ENCODE measurements at places on chromosomes 6 and 20. TPM values are rescaled to one million over a fixed set of nuclear protein-coding genes. Genes with fewer than 3 reads are reported as not detected.

Gene C6orf58
- not detected for total RNA-seq

Gene BEND6
- 1.5 TPM for total RNA-seq

Gene BCAS1
- total RNA-seq: 0.19 TPM

Gene NTSR1
- not detected for total RNA-seq

Gene BTNL2
- total RNA-seq: 4.9 TPM

Gene MEP1A
- not detected for total RNA-seq

Gene LY6G5C
- 2.5 TPM for total RNA-seq

Gene SAMD10
- 13.3 TPM for total RNA-seq

Gene SEMG1
- not detected for total RNA-seq

Gene PLEKHG1
- 26.3 TPM for total RNA-seq

Gene TREML1
- total RNA-seq: not detected

Gene IL17A
- total RNA-seq: not detected

Gene RBBP8NL
- not detected for total RNA-seq

Gene DNMT3B
- 18.1 TPM for total RNA-seq

Gene FKBP1C
- 0.39 TPM for total RNA-seq

Gene CHRNA4
- total RNA-seq: not detected

Gene FOXC1
- total RNA-seq: not detected

Gene BNIP5
- total RNA-seq: not detected

Gene ULBP3
- 4.3 TPM for total RNA-seq

Gene CD93
- not detected for total RNA-seq

Gene ALDH8A1
- not detected for total RNA-seq

Gene COL9A3
- 5.2 TPM for total RNA-seq

Gene FHL5
- total RNA-seq: not detected

Gene WFDC12
- not detected for total RNA-seq

Gene NKX2-4
- total RNA-seq: not detected

Gene CALHM6
- total RNA-seq: 1.8 TPM

Gene SLC17A3
- not detected for total RNA-seq

Gene BPIFB1
- not detected for total RNA-seq

Gene PRDM13
- not detected for total RNA-seq

Gene MUCL3
- total RNA-seq: not detected

Gene GLP1R
- total RNA-seq: not detected

Gene TREML2
- total RNA-seq: 15.1 TPM

Gene RHAG
- total RNA-seq: not detected

Gene CTAGE9
- total RNA-seq: not detected

Gene HLA-DRB5
- 6.1 TPM for total RNA-seq

Gene CBFA2T2
- 22.2 TPM for total RNA-seq

Gene EFCAB8
- not detected for total RNA-seq

Gene NANP
- total RNA-seq: 3.2 TPM

Gene KHDC3L
- not detected for total RNA-seq

Gene TFAP2D
- total RNA-seq: not detected

Gene SLC2A10
- total RNA-seq: not detected

Gene CLPSL2
- not detected for total RNA-seq

Gene CCDC167
- 81.4 TPM for total RNA-seq

Gene CST5
- not detected for total RNA-seq

Gene PTCHD4
- total RNA-seq: not detected

Gene ADGRF5
- total RNA-seq: not detected

Gene SIRPA
- total RNA-seq: not detected

Gene MUC21
- total RNA-seq: not detected

Gene LKAAEAR1
- total RNA-seq: not detected

Gene TOX2
- total RNA-seq: 0.23 TPM
